Parietal lobe (tissue), 2 donors: ENCODE measurements at places on chromosomes 4 and X. TPM values are rescaled to one million over a fixed set of nuclear protein-coding genes. Genes with fewer than 3 reads are reported as not detected.

Gene SPANXN1
- not detected for total RNA-seq

Gene BEX1
- total RNA-seq, result 136 TPM

Gene FGFBP2
- total RNA-seq, result not detected

Gene SSX1
- total RNA-seq, result not detected

Gene FGG
- total RNA-seq, result 0.63 TPM

Gene HAND2
- total RNA-seq, result not detected

Gene BEND2
- total RNA-seq, result under 0.01 TPM

Gene ZNF827
- 32.6 TPM for total RNA-seq

Gene ZNF157
- total RNA-seq, result 5.0 TPM

Gene ZFP42
- not detected for total RNA-seq

Gene SLC30A9
- 110 TPM for total RNA-seq

Gene ARL9
- 3.8 TPM for total RNA-seq

Gene AKAP14
- total RNA-seq, result not detected

Gene IL2RG
- 0.63 TPM for total RNA-seq

Gene CXCL1
- total RNA-seq, result not detected

Gene RPL9
- 1,753 TPM for total RNA-seq

Gene NUDT11
- 65.1 TPM for total RNA-seq

Gene HDX
- 28.5 TPM for total RNA-seq

Gene DGKK
- total RNA-seq, result 0.63 TPM

Gene PGAM4
- total RNA-seq, result not detected

Gene DCAF12L1
- total RNA-seq, result 0.63 TPM

Gene TLL1
- 1.3 TPM for total RNA-seq

Gene IL13RA1
- total RNA-seq, result 2.5 TPM

Gene ITM2A
- total RNA-seq, result 39.1 TPM

Gene SPIN3
- 48.2 TPM for total RNA-seq

Gene PPEF2
- total RNA-seq, result not detected

Gene CXCL10
- not detected for total RNA-seq

Gene PPID
- total RNA-seq, result 27.9 TPM

Gene MAGEC2
- not detected for total RNA-seq

Gene GABRB1
- 139 TPM for total RNA-seq

Gene CCSER1
- 336 TPM for total RNA-seq

Gene LEF1
- 7.5 TPM for total RNA-seq

Gene OPHN1
- total RNA-seq, result 57.9 TPM

Gene SPANXA2
- total RNA-seq, result not detected

Gene S100P
- total RNA-seq, result 0.31 TPM

Gene SAGE1
- total RNA-seq, result not detected

Gene NLGN4X
- 63.2 TPM for total RNA-seq

Gene TRAM1L1
- 21.6 TPM for total RNA-seq

Gene HSD17B13
- total RNA-seq, result 0.94 TPM

Gene PNMA5
- total RNA-seq, result 2.8 TPM

Gene ATP2B3
- 11.6 TPM for total RNA-seq

Gene LONRF3
- 2.5 TPM for total RNA-seq

Gene RIPPLY1
- not detected for total RNA-seq

Gene TMEM47
- total RNA-seq, result 32.2 TPM

Gene TRIM2
- total RNA-seq, result 900 TPM

Gene GRK4
- total RNA-seq, result 37.6 TPM

Gene DMP1
- not detected for total RNA-seq

Gene ARHGAP36
- total RNA-seq, result 0.31 TPM

Gene SLC16A2
- total RNA-seq, result 24.7 TPM

Gene SCML1
- total RNA-seq, result 8.1 TPM
